ENCODE measurements at places on chromosomes 12 and 14.

GRCh38 chr12:130128790-130129735, 33.2 kb upstream of the FZD10 start:
- DNase-seq = no peak

- no peak for DNase-seq
These were observed 30.6 kb downstream of the MVK start for GRCh38 chr12:109604132-109604585.

DNA sequence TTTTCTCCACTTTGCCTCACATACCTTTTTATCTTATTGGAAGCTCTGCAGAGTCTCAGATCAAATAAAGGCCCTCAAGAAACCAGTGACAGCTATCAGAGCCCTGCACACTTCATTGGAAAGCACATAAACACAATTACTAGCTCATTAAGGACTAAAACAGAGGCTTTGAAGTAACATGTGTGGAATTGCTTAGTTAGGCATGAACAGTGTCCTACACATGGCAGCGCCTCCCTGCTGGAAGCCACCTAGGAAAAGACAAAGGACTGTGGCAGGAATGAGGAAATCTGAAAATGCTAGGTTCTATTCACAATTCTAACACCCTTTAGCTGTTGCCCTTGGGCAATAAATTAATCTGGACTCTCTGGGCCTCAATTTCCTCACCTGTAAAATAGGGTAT, 89.4 kb downstream of the SUDS3 start:
- no peak for DNase-seq

DNA sequence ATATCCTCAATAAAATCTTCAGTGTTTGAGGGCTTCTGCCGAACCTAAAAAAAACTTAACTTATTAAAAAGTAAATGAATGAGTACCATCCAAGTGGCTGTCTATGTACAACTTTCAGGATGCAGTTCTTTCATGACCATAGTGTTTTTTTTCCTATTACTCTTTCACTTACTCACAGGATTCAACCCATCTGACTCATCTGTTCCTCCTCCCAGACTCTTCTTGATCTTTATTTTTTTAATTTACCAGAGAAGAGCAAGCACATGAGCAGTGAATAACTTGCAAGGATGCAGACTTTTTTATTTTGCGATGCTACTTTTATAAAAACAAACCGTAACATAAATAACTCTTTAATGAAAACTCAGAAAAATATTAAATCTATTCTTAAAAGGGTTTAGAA, 24.5 kb downstream of the RECQL start:
- no peak for DNase-seq

DNA sequence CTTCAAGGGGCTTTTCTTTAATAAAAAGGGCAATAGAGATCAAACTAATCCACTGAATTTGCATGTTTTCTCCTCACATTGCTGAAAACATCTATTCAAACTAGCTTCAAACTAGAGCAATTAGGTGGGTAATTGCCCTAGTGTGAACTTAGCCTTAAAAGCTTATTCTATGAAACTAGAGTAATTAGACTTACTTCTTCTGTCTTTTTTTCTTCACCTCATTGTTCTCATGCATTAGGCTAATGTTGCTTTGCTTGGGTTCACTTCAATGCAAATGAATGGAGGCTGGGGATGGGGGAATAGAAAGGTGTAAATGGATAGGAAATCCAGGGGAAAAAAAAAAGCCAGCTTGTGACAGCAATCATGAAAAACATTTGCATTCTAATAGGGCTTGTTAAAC, 414.8 kb upstream of the LMO3 start:
- DNase-seq = no peak

- no peak for DNase-seq
These were observed 52.0 kb upstream of the PPP2R5C start for GRCh38 chr14:101709533-101709881.

GRCh38 chr12:65640489-65640901, 183.8 kb upstream of the HMGA2 start:
- DNase-seq = no peak

DNA sequence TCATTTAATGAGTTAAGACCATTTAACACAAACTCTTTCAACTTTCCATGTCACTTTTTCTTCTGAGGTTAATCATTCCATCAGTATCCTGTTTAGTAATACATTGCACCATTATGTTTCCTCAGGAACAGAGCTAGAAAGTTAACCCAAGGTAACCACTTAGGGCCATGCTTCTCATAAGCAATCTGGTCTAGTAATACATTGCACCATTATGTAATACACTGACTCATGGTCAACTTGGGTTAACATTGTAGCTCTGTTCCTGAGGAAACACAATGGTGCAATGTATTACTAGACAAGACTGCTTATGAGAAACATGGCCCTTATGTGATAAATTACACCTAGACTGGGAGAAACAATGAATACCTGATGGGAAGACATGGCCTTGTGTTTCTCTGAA, 21.7 kb downstream of the ERH start:
- no peak for DNase-seq

DNA sequence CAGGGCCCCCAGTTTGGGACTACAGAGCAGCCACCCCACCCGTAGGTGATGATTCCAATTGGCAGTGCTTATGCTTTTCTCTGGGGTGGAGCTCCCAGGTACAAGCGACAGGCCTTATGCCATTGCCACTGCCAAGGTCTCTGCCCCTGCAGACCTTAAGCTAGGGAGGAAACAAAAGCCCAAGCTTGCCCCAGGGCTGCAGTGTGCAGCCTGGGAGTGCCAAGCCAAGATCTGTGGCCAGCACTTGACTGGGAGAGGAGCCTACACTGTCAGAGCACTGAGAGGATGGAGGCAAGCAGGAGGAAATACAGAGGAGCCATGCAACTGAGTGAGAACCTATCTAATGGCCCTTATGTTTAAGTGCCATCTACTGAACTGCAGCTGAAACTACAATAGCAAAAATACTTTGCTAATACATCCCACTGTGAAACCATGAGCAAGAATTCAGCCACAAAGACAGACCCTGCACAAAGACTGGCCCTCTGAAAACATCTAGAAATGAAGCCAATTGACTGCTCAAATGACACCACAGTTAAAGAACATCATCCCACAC, 17.7 kb upstream of the ASCL1 start:
- DNase-seq = no peak
